ENCODE measurements at places on chromosomes 1 and 21. TPM values are rescaled to one million over a fixed set of nuclear protein-coding genes. Genes with fewer than 3 reads are reported as not detected.

The IGSF21 gene
- 0.34 TPM for polyA plus RNA-seq

The KRTAP19-3 gene
- not detected for polyA plus RNA-seq

The CELA3B gene
- not detected for polyA plus RNA-seq

The TRIM45 gene
- 17.7 TPM for polyA plus RNA-seq

The IFI16 gene
- polyA plus RNA-seq, result 61.8 TPM

The FMN2 gene
- polyA plus RNA-seq, result 8.4 TPM
